ENCODE measurements at places on chromosomes 1 and 21.

- peak; percentile 35 for DNase-seq
Measured at GRCh38 chr1:111505641-111506119, 2.2 kb upstream of the ADORA3 start.

- no peak for DNase-seq
Measured at GRCh38 chr1:112264553-112264952, 131.5 kb upstream of the CTTNBP2NL start.

DNA sequence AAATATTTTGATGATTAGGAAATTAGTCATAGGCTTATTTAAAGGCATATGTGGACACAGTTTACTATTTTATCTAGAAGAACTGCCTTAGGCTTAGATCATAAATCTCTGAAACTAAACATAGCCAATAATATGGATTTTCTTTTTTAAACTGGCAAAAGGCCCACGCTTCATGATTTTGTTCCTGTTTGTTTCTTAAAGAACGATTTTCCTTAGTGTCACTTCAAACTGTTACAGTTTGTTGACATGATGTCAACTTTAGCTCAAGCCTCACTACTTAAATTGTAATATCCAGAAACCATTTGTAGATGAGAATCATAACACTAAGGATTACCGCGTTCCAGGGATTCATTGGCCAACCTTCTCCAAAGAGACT lies 322.6 kb downstream of the HHIPL2 start:
- no peak for DNase-seq

DNA sequence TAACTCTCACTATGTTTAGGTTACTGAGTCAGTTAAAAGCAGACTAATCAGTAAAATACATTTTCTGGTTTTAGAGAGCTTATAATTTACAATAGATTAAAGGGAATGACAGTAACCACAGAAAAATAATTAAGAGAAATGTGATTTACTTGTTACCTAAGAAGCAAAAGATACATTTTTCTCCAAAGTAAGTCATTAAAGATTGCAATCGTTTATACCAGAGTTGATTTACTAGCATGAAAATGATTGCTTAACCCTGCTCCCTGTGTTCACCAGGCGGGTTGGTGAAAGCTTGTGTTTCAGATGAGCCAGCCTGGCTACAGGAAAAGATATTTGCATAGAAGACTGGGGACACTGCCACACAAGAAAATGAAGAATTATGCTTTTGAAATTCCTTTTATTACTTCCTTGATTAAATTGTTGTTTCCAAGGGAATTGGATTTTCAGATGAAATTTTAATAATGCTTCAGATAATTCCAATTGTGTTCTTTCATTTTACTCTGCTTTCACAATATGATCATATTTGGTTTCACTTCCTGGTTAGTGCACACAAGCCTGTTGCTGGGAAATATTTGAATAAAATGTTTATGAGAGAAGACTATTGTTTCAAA lies 27.9 kb downstream of the LRRC8B start:
- DNase-seq, result no peak

DNA sequence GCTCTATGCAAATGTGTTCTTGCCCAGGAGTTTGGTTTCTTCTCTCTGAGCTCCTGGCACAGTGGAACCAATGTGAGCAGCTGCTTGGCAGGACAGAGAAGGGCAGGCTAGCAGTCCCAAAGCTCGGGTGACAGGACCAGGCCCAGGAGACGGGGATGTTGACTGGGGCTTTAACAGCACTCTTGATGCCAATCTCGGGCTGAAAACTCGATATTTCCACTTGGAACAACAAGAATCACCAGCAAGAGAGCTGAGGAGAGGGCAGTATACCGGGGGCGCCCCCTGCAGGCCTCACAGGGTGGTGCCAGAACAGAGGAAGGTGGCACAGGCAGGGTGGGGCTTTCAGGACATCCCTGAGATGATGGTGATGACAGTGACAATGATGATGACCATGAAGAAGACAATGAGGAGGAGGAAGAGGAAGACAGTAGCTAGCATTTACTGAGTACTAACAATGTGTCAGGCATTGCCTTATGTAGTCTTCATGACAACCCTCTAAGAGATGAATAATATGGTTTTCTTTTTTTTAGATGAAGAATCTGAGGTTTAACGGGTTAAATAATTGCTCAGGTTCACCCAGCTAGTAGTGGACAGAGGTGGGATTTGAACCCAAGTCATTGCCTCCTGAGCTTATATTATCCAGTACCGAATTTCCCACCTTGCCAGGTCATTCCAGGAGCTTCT lies 2.7 kb upstream of the KCNJ9 start:
- DNase-seq, result peak; percentile 76

DNA sequence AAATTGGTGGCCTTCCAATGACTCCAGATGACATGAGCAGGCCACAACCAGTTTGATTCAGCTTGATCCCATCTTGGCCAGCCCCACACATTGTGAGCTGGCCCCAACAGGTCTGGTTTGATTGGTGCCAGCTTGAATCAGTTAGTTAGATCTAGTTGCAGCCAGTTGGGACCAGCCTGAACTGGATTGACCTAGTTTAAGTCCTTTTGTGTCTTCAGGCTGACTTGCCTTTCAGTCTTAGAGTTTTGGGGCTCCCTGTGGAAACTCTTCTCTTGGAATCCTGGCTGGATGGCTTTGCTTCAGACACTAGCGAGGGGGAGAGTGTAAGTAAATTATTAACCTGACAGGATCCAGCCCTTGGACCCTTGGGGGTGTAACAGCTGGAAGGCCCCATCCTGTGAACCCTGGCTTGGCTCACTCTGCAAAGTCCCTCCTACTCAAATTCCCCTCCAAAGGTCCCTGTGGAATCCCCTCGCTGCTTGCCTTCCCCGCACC lies 36.2 kb upstream of the POU3F1 start:
- DNase-seq, result no peak

DNA sequence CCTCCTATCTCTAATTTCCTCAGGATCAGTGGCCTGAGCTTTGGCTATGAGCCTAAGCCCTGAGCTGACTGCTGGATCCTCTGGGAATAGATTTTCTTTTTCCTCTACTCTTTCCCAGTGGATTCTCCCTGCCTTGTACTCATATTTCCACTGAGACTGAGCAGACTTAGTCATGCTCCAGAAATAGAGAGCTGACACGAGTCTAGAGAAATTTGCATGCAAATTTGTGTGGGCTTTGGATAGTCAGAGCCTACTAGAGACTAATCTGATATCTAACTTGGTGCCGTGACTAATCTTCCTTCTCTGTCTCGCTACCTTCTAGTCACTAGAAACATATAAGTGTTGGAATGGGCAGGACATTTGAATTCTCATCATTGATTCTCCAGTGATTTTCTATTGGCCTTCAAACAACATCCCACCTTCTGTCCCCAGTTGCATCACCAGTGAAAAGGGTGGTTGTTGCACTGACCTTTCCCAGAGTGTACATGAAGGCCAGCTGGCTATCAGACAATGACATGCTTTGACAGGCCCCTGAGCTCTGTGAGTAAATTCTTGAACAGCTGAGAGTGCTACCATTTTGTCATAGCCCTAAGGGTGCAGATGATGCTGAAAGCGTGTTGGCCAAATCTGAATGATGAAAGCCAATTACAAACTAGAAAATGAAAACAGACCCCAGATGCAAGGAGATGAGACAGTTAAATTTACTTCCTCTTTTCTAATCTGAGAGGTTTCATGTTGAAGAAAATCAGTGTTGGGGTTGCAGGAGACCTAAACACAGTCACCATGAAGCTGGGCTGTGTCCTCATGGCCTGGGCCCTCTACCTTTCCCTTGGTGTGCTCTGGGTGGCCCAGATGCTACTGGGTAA lies at the start of gene FCRLA:
TSS of gene FCRLA (plus strand) at position 748 of the 866 bp plus-strand sequence. CDS start at position 784, 36 bp downstream.
- DNase-seq, result no peak

DNA sequence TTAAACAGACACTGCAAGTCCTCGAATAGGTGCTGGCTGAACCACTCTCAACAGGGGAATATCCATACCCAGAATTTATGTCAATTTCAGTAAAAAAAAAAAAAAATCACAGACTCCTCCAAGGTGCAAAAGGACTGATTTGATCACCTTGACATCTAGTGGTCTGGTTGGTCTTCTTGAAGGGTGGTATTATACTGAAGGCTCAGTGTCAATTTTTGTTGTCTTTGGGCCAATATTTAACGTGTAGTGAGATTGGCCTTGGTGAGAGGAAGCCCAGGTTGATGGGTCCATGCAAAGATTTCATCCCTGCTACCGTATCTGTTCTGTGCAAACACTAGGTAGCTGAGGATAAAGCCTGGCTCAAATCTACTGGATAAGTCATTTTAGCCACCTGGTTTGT lies 4.0 kb upstream of the GBP5 start:
- DNase-seq, result no peak

DNA sequence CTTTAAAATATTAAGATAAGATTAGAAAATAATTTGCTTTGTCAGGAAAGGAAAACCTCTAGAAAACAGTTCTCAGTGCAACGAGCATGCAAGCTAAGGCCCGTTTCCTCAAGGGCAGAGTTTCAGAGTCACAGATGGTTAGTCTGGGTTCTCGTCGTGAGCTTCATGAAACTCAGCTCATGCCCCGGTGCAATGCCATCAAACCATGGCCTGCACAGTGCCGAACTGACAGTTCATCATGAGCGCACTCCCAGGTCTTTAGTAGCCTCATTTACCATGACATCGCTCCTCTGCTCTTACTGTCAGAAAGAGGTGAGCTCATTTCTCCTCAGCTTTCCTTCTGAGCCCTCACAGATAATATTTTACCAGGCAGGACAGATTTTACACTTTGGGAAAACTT lies 319.2 kb downstream of the NTNG1 start:
- DNase-seq, result no peak

- no peak for DNase-seq
Measured at GRCh38 chr1:204337583-204337982, 22.1 kb downstream of the PLEKHA6 start.

- no peak for DNase-seq
Measured at GRCh38 chr1:94694226-94694915, 125.8 kb upstream of the SLC44A3 start.

DNA sequence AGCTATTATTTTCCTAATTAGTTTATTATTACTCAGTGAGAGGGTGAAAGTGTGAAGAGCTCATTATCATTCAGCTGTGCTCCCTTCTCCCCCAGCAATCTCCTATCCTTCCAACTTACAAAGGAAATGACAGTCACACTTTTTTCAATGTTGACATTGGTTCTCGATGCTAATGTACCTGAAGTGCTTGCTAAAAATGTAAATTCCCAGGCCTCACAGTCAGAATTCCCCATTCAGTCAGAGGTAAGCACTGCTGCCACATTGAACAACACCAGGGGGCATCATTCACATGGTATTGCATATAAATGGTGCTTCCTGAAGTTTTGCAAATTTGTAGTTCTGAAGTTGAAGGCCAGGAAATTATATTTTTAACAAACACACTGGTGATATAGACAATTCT lies 132.7 kb upstream of the FOXD3 start:
- DNase-seq, result no peak

DNA sequence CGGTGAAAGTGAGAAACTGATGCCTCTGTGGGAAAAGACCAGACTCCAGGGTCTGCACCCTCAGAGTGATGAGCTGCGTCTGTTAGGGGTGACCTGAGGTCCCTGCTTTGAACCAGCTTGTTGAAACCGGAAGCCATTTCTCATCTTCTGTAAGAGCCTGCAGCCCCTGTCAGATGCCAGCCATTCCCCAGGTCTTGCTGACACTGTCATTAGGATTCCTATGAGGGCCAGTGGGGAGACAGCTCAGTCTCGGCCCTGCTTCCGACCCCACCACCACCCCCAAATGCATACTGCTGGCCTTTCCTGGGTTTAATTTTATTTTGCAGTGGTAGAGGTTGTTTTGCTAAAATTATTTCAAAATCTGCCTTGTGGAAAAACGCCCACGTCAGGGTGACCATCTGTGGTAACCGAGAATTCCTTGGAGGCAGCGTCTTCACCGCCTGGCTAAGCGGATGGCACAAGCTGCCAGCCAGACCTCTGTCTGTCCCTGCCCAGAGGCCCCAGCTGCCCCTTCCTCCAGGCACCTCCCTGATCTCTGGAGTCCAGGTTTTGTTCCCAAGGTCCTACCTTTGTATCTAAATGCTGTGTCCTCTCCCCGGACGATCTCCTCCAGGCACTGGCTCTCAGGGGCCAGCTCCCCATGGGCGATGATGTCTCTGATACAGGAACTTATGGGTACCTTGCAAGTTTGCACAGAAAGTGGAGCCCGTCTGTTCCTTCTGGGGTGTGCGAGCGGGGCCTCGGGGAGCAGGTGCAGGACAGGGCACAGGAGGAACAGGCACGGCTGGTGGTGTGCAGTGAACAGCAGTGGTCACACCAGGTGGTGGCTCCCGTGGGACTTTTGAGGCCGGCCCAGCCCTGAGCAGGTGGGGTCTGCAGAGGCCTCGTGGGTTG lies 49.9 kb downstream of the PRKCZ start:
- DNase-seq, result no peak

GRCh38 chr1:156002188-156002911 lies 18.4 kb downstream of the SSR2 start:
- no peak for DNase-seq

DNA sequence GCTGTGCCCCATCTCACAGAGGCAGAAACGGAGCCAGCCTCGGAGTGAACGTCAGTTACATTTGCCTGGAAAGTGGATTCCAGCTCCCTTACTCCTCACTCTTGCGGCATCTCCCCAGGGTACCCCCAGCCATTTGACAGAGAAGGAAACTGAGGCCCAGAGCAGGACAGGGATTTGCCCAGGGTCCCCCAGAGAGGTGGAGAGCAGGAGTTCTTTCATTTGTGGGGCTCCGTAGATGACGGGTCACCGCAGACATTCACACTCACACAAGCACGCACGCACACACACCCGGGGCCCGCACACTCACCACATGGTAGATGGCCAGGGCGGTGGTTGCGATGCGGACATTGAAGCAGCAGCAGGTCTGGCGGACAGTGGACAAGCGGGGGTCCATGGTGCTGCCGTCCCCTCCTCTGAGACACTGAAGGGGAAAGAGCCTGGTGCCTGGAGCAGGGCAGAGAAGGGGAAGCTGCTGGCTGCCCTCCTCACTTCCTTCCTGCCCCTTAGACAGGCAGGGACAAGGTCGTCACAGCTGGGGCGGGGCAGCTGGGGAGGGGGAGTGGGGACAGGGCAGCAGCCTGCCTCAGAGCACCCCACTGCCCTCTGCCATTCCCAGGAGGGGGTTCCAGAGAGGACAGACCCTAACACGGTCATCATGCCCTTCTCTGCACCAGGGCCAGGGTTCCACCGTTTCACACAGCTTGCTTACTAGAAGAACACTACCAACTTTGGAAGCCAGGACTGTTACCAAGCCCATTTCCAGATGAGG lies at the start of gene LAPTM5:
TSS of gene LAPTM5 (minus strand) at position 423 of the 769 bp plus-strand sequence. CDS start at position 394, 29 bp downstream.
- DNase-seq, result peak; percentile 75

GRCh38 chr21:28099001-28099705 lies 893.5 kb downstream of the LTN1 start:
- no peak for DNase-seq

- DNase-seq, result no peak
Measured at GRCh38 chr1:6011161-6011945, 19.1 kb upstream of the NPHP4 start.

DNA sequence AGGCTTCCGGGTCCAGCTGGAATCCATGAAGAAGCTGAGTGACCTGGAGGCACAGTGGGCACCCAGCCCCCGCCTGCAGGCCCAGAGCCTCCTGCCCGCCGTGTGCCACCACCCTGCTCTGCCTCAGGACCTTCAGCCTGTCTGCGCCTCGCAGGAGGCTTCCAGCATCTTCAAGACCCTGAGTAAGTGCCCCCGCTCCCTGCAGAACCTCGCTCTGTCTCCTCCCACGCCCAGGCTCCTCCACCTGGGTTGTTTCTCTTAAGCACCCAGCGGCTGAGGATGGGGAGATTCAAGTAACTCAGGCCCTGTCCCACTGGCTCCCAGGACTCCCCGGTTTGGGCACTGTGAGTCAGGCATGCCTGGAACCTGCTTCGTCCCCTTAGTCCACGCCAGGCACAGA lies 1.5 kb downstream of the GUCA2B start:
- DNase-seq, result no peak

Data from stimulated activated naive CD8-positive, alpha-beta T cell treated with anti-CD3 and anti-CD28 coated beads, Interleukin-15, Interleukin-2, amounts not matched to agents 100 U/mL and 50 U/mL, for 24 hours (primary cell).